ENCODE measurements at places on chromosomes 6 and 20.

- peak; percentile 21 for DNase-seq
Observed at GRCh38 chr20:60749804-60750602, 502.1 kb upstream of the CDH4 start.

- no peak for DNase-seq
Observed at GRCh38 chr6:91341473-91341872, 754.6 kb upstream of the MAP3K7 start.

DNA sequence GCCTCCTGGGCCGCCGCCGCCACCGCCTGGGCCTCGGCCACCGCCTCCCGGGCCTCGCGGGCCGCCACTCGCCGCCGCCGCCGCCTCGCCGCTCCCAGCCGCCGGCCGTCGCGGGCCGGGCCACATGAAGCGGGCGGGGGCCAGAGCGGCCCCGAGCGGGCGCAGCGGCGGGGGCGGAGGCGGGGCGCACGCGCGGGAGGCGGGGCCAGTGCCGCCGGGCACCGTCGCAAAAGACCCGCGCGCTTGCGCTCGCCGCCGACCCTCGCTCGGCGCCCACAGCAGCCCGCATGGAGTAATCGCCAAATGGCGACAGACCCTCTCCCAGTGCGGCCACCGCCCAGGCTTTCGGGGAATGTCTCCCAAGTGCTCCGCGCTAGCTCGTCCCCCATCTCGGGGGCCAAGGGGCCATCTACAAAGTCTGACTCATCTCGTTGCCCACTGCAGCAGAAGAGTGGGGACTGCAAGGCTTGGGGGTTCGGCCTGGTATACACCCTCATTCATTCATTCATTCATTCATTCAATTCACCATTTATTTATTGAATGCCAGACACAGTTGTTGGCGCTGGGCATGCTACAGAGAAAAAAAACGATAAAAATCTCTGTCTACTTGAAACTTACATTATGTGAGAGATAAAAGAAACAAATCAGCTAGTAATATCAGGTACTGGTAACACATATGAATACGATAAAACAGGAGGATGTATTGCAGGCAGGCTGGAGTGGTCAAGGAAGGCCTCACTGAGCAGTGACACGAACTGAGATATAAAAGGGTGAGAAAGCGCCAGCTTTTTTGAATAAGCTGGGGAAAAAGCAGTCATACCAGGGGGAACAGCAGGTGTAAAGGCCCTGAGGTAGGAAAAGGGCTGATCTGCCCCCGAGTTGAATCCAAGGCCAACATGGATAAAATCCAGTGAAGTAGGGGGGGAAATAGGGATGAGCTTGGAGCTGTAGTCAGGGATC, at the start of gene B4GALT5:
Gene B4GALT5, minus strand, starts transcription at position 126 of the 960 bp plus-strand sequence. CDS start 188 bp downstream, outside the sequence.
- peak; percentile 94 for DNase-seq

DNA sequence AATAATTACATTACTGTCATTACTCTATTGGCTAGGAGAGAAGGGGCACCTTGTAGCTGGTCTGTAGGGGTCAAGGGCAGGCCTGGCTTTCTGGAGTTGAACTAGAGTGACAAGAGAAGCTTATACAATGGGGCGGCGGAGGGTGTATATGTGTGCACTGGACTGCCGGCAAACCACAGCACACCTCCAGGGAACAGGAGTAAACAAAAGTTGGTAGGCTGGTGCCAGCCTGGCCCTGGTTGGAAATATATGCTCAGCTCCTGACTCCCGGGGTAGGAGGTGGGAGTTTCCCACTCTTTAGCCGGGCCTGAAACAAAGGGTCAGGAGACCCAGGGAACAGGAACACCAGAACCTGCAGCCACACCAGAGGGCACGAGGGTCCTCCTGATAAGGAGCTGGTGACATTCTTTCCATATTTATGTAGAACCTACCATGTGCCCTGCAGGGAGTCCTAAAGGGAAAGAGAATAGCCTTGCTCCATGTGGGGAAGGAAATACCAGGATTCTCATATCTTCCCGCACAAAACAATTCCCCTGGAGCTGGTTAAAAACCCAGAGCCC, 5.1 kb downstream of the C6orf132 start:
- DNase-seq = no peak

GRCh38 chr20:44264287-44264686, 17.2 kb downstream of the GDAP1L1 start:
- DNase-seq = no peak

DNA sequence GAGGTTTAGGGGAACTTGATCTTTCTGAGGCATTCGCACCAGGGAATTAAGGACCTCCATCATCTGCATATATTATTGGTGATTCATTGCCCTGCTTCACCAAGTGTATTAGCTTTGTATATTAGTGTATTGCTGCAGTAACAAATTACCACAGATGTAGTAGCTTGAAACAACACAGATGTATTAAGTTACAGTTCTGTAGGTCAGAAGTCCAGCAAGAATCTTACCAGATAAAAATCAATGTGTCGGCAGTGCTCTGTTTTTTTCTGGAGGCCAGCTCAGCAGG, 65.8 kb downstream of the HMGN3 start:
- no peak for DNase-seq

GRCh38 chr6:69289689-69290495, 506.9 kb downstream of the LMBRD1 start:
- DNase-seq = no peak

DNA sequence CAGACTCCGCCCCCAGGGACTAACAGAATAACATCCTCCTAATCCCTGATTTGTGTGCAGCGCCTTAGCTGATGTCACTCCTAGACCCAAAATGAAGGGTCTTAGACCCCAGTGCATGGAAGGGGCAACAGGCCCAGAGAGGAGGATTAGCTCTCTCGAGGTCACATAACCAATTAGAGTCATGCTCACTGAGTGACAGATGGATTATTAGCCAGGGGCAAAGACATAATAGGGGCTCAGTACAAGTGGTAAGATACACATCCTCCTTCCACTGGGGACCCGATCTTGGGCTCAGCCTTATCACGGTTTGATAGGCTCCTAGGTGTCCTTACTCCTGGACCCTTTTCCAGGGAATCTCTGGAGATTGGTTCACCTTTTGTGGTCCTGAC, 858 bp downstream of the TP53INP2 start:
- DNase-seq = no peak

GRCh38 chr6:45665859-45666258, 288.1 kb upstream of the SUPT3H start:
- DNase-seq = no peak

DNA sequence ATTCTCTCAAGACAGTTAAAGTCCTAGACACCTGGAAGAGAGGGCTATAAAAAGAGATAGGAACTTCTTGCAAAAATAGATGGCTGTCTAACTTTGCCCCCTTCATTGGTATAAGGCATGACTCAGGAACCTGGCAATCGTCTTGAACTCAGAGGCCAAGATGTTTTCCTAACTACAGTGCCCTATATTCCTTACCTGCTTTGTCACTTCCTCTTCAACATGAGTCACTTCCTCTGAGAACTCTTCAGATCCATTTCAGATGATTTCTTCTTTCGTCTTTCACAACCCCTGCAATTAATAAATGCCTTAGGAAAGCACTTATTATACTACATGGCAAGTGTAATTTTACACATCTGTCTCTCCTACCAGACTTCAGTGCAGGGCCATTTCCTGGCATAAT, 83.5 kb downstream of the HAO1 start:
- DNase-seq = no peak

DNA sequence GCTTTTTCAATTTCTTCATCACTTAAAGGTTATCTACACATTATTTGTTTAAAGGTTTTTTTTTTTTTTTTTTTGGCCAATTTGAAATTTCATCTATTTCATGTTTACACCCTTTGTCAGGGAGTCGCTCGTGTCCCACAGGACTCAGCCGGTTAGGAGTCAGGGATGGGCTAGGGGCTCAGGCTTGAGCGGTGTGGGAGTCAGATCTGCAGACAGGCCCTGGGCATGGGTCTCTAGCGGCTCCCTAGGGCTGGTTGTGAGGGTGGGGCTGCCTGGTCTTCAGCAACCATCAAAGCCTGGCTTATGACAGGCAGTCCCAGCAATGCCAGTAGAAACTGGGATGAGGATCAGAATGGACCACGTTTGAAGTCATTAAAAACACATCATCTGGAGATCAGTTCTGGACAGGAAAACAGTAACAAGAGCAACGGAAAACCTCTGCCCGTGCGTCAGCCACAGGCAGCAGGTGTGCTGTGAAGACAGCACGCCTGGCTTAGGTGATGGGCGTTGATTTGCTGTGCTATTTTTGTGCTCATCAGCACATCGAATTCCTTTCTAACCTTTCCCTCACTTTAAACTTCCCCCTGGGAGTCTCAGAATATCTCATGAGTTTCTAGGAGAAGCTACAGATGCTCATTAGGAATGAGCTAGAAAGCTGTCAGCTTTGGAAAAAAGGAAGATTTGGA, 91.3 kb upstream of the MPC1 start:
- no peak for DNase-seq

DNA sequence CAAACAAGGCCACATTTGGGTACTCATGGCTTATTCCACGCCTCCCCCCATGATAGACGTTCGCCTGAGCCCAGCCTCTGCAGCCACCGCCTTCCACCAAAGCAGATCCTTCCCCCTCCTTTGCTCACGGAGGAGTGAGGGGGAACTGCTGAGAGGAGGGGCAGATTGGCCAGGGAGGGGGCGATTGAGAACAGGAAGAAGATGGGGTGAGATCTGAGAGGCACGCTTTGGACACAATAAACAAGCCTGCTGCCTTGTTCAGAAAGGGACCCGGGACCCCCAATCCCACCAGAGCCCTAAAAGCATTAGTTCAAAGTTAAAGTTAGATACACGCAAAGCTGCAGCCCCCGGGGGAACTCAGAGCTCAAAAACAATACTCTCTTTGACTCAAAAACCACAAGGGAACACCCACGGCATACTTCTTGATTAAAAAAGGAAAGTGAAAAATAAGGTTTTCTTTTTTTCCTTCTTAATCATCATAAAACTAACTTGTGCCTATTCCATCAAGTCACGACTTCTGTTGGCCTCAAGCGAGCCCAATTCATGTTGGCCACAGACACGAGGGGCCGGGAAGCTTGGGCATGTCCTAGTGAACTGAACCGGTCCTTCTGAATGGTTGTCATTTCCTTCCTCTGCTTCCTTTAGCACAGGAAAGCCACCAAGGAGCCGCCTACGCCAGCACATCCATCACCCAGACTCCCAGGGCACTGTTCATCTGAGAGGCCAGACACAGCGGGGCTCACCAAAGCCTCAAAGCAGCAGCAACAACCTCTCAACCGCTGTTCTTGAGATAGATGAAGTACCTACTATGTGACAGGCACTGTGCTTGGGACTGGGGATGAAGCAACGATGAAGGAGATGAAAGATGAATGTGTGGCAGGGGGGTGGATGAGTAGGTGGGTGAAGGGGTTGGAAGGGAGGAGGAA, 44.7 kb downstream of the NFATC2 start:
- no peak for DNase-seq

DNA sequence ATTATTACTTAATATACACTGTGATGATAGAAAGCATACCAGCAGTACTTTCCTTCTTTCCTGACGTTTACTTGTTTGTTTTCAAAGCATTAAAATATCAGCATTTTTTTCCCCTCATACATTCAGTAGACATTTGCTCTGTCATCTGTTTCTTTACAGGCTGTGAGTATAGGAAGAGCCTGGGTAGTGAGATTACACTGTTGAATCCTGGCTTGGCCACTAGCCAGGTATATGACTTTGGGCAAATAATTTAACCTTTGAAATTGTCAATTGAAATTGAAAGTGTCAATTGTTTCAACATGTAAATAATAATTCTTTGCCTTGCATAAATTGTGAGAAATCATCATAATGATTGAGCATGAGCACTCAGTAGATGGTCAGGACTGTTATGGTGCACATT, 336.2 kb downstream of the CDKAL1 start:
- DNase-seq = no peak

DNA sequence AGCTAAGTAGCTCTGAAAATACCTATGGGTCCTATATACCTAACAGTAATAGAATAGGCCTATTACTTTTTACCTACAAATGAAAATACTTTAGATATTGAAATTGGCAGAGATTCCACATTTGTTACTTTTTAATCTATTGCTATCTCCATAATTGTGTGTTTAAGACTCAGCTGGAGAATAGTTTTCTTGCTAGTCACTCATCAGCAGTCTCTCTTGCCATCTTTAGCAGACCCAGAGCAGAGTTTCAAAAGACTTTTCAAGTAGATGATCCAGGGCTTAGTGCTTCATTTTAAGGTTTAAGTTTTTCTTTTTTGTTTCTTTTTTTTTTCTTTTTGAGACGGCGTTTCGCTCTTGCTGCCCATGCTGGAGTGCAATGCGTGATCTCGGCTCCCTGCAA, 12.9 kb downstream of the ANKS1A start:
- DNase-seq = no peak

DNA sequence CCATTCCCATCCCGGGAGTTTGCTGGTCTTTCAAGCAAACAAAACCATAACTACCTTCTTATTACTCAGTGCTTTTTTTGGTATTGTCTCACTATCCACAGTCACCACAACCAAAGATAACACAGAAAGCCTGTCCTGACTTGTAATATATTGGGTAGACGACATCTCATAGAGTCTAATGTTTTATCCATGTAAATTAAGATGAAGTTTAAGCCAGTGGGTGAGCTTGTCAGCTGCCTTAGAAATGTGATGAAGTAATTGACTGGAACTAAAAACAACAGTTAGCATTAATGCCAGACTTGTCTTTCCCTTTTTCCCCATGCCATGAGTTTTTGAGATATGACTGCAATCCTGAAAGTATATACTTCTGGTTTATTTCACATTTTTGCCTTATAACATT, 282.7 kb upstream of the PRDM1 start:
- DNase-seq = no peak

- no peak for DNase-seq
Observed at GRCh38 chr6:122697458-122697857, 82.1 kb upstream of the FABP7 start.

DNA sequence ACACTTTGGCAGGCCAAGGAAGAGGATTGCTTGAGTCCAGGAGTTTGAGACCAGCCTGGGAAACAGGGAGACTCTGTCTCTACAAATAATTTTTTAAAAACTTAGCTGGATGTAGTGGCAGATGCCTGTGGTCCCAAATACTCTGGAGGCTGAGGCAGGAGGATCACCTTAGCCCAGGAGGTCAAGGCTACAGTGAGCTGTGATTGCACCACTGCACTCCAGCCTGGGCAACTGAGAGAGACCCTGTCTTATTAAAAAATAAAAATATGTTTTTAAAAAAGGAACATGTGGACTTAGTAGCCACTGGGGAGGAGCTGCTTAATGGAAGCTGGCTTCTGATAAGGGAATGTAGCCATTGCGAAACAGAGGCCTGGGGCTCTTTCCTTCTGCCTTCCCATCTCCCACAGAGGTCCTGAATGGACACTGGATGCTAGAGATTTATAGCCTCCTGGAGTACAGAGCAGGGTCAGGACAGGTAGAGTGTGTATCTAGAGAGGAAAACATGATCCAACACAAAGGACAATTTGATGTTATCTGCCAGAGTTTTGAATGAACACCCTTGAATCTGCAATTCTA, 21.7 kb upstream of the GMNN start:
- DNase-seq = no peak

DNA sequence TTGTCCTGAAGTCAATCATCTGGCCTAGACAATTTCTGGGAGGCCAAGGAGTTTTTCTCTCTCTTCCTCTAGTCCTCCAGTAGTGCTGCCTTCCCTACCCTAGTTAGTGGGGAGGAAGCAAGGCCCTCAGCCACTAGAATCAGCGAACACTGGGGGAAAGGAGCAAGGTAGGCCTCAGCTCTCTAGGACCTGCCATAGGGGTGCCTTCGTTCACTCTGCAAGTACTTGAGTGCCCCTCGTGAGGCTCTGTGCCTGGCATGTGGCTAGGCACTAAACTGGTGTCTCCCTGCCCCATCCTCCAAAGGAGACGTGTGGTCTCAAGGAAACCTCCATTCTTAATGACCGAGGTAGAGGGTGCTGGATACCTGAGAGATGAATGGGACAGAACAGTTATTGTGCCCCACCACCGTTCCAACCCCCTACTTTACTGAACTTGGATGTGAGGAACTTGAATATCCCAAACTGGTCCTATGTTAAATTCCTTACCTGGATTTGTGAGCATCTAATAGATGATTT, 1.1 kb downstream of the DEF6 start:
- DNase-seq = no peak

Measured in ecto neural progenitor cell (in vitro differentiated cells).